ENCODE measurements at places on chromosomes 12 and 14.

GRCh38 chr14:94110552-94111181 lies at the start of gene IFI27:
Gene IFI27, plus strand, starts transcription at chr14:94110736.
- no peak for DNase-seq

DNA sequence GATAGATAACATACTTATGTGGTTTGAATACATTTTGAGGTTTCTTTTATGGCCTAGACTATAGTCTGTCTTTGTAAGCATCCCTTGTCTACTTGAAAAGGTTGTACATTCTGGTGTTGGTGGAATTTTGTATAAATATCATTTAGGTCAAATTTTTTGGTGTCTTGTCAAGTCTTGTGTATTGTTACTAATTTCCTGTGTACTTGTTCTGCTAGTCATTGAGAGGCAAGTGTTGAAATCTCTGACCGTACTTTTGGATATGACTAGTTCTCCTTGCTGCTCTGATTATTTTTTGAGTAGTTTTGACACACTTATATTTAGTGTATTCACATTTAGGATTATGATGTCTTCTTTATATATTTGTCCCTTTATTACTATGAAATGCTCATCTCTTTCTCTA lies 219.6 kb downstream of the CCDC91 start:
- DNase-seq: no peak

DNA sequence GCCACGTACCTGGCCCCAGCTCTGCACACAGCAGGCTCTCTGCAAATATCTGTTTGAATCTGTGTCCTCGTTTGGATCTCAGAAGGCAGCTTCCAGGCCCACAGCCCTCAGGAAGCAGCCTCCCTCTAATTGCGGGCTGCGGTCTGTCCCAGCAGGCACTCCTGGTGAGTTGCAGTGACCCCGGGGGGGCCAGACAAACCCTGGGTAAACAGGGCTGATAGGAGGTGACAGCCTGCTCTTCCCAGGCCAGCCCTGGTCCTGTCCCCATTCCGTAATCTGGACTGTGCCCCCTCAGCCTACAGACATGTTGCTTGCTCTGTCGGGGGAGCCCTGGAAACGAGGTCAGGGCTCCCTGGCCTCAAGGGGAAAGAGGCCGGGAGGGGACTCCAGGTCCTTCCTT lies 2.0 kb downstream of the FOXN4 start:
- DNase-seq: no peak

- DNase-seq: no peak
Observed at GRCh38 chr14:72781561-72782508, 112.1 kb downstream of the DPF3 start.

GRCh38 chr12:27015730-27016076 lies 1.5 kb upstream of the TM7SF3 start:
- DNase-seq: no peak

DNA sequence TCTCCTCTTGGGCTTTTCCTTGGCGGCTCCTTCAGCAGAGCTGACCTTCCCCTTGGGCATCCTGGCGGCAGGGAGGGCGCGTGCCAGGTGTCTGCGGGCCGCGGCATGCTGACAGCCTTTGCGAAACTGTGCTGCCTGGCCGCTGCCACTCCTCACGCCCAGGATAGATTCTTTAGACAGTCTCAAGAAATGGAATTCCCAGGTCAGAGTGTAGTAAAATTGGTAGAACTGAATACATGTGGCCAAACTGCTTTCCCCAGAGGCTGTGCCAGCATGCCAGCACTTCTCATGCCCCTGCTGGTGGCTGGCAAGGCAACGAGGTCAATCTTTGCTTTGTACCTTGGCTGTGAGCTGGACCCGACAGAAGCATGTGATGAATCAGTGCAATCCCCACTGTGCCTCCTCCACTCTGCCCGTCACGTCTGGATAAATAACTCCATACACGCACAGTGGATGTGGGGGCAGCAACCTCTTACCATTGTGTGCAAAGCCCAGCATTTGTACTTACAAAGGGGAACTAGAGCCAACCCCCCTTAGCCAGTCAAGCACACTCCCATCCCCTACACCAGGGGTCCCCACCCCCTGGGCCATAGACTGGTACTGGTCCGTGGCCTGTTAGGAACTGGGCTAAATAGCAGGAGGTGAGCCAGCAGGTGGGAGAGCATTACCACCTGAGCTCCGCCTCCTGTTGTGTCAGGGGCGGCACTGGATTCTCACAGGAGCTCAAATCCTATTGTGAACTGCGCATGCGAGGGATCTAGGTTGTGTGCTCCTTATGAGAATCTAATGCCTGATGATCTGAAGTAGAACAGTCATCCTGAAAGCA lies 90.9 kb downstream of the ACTN1 start:
- no peak for DNase-seq

- no peak for DNase-seq
Observed at GRCh38 chr12:93128332-93128707, 199.2 kb upstream of the EEA1 start.

GRCh38 chr12:71349950-71350349 lies 89.6 kb upstream of the LGR5 start:
- DNase-seq: no peak

DNA sequence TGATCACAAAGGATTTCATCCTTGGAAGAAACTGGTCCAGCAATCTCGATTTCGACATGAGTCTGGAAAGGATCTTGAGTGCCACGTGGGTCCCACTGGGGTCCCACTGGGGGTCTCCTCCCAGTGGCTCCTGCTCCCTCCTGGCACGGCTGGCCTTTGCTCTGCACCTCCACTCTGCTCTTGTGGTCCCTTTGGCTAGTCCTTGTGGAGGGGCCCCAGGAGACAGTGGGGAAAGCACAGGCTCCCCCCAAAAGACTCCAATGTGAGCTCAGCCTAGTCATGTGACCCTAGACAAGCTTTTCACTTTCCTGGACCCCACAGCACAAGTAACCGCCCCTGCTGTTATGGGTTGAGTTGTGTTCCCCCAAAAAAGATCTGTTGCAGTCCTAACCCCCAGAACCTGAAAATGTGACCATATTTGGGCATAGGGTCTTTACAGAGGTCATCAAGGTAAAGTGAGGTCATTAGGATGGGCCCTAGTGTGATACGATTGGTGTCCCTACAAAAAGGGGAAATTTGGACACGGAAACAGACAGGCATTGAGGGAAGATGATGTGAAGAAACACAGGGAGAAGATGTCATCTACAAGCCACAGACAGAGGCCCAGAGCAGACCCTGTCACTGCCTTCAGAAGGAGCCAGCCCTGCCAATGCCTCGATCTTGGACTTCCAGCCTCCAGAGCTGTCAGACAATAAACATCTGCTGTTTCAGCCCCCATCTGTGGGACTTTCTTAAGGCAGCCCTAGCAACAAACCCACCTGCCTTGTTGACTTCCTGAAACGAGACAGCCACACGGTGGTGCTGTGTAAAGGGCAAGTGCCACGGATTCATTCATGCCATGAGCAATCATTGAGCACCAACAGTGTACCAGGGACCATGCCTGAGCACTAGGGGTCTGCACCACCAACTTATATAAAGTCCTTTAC lies 23.8 kb upstream of the PPP2R5C start:
- DNase-seq: no peak

GRCh38 chr14:94686511-94687160 lies 74.4 kb downstream of the SERPINA3 start:
- no peak for DNase-seq

DNA sequence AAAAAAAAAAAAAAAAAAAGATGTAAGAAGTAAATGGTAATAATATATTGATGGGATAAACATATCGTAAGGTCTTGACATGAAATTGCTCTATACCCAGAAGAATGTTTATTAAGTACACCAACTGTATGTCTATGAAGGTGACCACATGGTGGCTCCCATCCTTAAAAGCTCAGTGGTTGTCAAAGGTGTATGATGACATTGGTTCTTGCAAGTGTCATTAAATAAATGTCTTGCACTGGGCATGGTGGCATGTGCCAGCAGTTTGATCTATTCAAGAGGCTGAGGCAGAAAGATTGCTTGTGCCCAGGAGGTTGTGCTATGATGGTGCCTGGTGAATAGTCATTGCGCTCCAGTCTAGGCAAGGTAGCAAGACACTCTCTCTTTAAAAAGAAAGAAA lies 10.4 kb downstream of the CCT2 start:
- no peak for DNase-seq

DNA sequence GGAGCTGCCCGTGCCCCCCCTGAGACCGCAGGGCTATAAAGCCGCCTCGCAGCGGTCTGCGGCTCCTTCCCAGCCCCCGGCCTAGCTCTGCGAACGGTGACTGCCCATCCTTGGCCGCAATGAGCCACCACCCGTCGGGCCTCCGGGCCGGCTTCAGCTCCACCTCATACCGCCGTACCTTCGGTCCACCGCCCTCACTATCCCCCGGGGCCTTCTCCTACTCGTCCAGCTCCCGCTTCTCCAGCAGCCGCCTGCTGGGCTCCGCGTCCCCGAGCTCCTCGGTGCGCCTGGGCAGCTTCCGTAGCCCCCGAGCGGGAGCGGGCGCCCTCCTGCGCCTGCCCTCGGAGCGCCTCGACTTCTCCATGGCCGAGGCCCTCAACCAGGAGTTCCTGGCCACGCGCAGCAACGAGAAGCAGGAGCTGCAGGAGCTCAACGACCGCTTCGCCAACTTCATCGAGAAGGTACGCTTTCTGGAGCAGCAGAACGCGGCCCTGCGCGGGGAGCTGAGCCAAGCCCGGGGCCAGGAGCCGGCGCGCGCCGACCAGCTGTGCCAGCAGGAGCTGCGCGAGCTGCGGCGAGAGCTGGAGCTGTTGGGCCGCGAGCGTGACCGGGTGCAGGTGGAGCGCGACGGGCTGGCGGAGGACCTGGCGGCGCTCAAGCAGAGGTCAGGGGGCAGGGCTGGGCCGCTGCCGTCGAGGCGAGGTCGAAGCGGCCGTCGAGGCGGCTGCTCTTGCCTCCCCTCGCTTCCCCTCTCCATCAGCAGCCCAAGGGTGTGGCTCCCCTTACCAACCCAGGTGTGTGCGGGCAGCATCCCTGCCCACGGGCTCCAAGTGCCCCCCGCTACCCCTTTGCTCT lies at the start of gene PRPH:
Gene PRPH (plus strand): TSS at position 66 of the 855 bp plus-strand sequence. CDS start 54 bp downstream, at position 120.
- DNase-seq: no peak

DNA sequence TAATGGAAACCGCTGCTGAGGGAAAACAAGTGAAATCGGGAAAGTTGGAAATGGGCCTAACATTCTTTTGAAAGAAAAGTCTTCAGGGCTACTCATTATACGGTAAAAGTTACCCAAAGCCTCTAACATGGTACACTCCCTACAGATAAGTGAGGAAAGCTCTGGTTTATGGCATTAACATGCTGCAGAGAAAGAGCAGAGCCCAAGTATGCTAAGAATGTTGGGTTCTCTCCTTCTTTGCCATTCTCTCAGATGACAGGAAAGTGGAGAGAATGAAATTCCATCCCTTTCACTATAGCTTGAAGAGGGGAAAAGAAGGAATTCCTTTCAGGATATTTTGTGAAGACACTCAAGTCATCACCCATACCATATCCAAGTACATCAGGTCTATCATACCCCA lies 348.0 kb downstream of the SEC23A start:
- DNase-seq: no peak

DNA sequence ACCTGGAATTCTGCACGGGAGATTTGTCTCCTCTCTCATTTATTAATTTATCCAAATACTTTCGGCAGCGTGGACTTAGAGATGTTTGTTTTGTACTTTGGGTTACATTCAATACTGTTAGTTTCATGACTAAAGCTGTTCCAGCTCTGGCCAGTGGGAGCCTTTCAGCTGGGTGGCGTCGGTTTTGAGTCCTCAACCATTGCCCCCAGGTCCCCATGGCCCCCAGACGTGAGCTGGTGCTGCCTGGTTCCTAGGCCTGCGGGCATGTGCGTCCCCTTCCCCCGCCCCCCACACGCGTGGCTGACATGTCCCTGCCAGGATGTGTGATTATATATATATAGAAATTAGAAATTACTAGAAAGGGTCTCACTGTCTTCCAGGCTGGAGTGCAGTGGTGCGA lies 48.2 kb downstream of the KIF26A start:
- no peak for DNase-seq

- DNase-seq: no peak
Observed at GRCh38 chr12:16587110-16587453, 18.9 kb downstream of the LMO3 start.

GRCh38 chr14:71202881-71203280 lies 295.6 kb downstream of the PCNX1 start:
- no peak for DNase-seq

- DNase-seq: no peak
Observed at GRCh38 chr12:105741786-105742566, 396.8 kb downstream of the NUAK1 start.

DNA sequence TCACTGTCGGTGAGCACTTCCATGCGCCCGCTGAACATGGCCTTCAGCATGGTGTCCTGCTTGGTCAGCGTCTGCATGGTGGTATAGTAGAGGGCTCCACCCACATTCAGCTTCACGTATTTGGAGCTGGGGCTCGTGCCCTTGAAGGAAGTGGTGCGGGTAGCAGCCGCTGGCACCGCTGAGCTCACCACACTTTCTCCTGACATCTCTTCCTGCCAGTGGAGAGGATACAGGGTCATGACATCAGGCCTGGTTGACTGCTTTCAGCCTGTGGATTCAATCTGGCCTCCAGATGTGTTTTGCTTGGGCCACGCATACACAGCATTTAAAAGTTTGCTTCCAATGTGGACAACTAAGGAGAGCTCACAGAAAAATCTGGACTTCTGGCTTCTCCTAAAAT lies 7.6 kb downstream of the KCTD10 start:
- DNase-seq: no peak

Measured in stimulated activated CD8-positive, alpha-beta memory T cell treated with anti-CD3 and anti-CD28 coated beads, Interleukin-4, amount 100 ng/mL, for 1 hour (primary cell).